ENCODE measurements at places on chromosomes 7 and 10.

GRCh38 chr7:24690251-24690650 lies 67.0 kb downstream of the GSDME start:
- no peak for DNase-seq

DNA sequence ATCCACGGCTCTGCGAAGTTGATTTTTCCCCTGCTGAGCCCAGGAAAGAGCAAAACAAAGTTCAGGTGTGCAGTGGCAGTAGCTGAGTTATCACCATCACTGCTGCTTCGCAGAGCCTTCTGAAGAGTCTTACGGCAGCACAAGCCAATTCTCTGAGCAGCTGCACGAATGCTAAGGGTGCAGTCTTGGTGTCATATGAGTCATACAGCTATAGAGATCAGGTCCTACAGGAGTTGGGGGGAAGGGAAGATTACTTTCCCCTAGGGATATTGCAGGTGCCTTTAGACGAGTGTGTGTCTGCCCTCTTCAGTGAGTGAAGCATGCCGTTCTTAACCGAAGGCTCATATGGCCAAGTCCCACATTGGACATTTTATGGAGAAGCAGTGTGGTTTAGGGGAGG lies 227.8 kb downstream of the CELF2 start:
- no peak for DNase-seq

DNA sequence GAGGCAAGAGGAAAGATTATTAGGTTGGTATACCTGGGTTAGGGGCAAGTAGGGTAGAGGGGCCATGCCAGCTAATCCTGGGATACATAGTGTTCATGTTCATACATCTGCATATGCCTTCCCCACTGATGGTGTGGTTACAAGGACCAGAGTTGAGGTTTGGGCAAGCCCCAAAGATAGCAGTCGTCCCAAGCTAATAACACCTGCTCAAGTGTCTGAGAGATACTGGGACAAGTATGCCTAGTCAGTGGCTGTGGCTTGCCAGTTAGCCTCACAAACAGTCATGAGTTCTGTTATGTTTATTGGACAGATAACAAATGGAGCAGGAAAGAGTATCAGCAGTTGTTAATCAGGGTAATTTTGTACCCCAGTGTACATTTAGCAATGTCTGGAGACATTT lies 139.6 kb downstream of the ADAM22 start:
- DNase-seq: no peak

DNA sequence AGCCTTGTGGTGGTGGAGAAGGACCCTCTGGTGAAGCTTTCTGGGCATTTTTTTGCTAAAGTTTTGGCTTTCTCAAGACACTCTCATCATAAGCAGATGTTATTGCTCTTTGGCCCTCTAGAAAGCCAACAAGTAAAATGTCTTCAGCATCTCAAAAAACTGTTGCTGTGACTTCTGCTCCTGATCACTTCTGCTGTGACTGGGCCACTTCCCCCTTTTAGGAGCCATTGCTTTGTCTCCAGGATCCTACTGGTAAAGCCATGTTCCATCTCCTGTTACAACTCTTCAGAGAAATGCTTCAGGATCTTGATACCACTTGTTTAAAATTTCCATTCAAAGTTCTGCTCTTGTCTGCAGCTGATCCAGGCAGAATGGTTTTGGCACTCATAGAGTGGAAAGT lies 10.9 kb downstream of the PARP12 start:
- DNase-seq: no peak

GRCh38 chr10:29608062-29608461 lies 26.7 kb downstream of the SVIL start:
- DNase-seq: no peak

DNA sequence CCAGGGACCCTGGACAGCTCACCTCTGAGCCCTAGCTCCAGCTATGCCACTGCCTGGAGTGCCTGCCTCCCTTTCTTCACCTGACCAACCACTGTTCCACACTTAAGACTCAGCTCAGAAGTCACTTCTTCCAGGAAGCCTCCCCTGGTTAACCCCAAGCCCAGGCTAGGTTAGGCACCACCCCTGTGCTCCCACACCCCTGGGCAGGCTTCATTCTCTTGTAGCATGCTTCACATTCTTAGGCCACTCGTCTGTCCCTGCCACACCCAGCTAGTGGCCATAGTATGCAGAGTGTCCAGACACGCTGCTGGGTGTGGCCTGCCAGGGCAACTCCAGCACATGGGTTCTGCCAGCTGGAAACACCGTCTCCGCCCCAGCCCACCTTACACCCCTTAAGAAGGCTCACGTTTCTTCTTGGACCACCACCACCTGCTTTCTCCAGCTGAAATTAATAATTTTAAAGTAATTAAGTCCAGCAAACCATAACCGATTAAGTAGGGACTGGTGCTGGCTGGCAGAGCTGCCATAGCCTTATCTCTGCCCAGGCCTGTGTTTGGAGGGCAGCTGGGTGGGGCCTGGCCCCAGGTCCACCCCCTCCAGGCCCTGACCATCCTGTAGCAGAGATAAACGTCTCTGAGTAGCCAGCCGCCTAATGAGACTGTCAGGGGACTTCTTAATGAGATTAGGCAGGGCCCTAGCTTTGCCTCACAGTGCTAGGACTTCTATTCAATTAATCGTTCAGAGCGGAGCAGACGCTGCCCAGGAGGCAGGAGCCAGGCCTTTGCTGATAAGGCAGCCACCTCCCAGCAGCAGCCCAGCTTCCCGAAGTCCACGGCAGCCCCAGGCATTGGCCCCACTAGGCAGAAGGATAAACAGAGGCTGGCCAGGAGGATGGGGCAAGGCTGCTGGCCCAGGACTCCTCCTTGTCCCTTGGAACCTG lies 20.5 kb downstream of the GRID1 start:
- DNase-seq: no peak

Measured in HTR-8/SVneo (cell line).